SK-N-DZ (cell line): ENCODE measurements at places on chromosomes 5 and 9.

DNA sequence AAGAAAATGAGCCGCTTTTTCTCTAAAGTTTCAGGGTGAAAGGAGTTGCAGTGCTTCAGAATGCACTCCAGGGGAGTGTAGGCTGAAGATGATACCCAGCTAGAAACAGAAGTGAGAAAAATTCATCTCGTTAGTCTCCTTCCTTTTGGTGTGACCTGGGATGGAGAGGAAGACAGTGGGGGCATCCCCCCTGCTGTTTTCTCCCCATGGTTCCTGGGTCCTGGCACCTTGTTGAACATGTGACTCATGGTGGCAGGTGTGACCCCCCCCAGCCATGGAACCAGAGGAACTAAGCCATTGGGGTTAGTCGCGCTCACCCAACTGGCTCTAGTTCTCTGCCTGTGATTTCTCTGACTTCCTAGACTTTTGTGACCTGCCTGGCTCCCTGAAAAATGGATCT is 424.6 kb downstream of the CSNK1G3 start:
- DNase-seq = no peak

DNA sequence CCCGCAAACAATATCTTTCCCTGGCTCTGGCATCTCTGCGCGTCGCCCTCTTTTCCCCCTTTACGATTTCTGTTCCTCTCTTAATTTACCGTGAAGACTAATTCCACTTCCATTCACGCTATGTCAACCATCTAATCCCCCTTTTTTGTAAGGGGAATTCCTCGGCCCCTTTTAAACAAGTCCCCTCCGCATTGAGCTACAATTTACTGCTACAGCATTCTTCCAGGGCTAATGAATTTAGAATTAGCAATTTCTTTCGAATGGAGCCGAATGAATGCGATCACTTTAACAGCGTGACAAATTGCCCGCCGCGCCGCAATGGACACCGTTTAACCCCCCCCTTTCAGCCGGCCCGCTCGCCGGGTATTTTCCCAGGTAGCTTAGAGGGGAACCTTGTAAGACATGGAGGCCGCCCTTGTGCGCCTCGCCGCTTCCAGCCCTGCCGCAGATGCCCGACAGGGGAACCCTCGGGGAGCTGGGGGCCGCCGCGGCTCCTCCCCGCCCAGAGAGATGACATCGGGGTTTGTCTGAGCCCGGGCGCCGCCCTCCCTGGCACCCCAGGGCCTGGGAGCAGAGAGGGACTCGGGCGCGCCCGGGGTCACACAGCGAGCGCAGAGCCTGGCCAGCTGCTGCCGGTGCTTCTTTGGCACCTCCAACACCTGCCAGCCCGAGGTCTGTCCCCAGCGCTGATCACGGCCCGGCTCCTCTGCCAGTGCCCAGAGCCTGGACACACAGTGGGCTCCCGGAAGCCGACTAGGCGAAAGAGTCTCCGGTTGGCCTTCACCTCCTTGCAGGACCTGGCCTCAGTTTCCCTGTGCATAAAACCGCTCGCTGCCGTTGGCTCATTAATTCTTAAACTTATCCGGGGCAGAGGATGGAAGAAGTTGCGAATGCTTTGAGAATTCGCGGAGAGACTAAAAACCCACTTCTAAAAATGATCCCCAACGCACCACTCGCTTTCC is 1.3 kb downstream of the PRDM12 start:
- DNase-seq = no peak

DNA sequence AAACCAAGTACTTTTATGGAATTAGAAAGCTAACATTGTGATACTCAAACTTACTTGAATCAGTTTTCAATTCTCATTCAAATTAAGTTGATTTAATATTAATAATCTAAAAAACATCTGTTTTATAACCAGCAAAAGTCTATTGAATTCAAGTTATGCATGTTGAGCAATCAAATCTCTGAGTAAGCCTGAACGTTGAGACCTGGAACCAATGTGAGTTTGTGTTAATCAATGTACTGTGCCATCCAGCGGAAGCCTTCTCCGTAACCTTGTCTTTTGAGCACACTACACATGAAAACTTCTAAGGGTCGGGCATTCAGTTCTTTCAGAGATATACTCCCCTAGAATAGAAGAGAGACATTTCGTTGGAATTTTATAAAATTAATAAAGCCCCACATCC is 25.9 kb downstream of the SAR1B start:
- DNase-seq = no peak

GRCh38 chr5:112374356-112374755 is 44.7 kb downstream of the EPB41L4A start:
- no peak for DNase-seq

- peak; percentile 53 for DNase-seq
These were observed 21.1 kb downstream of the VCP start for GRCh38 chr9:35051069-35051967.

DNA sequence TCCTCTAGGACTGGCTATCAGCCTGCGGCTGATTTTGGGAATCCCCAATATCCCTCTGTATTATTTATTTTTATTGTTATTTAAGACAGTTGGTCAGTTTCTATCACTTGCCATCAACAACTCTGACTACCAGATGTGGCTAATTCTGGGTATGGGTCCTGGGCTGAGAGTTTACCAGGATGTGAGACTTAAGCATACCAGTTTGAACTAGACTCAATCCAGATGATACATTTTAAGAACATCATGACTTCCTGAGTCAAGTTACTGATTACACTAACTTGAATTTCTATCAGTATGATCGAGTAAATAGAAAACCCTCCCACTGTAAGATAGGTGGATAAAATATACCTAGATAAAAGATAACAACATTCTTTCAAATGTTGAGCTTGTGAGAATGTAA is 634.0 kb downstream of the MAT2B start:
- no peak for DNase-seq

DNA sequence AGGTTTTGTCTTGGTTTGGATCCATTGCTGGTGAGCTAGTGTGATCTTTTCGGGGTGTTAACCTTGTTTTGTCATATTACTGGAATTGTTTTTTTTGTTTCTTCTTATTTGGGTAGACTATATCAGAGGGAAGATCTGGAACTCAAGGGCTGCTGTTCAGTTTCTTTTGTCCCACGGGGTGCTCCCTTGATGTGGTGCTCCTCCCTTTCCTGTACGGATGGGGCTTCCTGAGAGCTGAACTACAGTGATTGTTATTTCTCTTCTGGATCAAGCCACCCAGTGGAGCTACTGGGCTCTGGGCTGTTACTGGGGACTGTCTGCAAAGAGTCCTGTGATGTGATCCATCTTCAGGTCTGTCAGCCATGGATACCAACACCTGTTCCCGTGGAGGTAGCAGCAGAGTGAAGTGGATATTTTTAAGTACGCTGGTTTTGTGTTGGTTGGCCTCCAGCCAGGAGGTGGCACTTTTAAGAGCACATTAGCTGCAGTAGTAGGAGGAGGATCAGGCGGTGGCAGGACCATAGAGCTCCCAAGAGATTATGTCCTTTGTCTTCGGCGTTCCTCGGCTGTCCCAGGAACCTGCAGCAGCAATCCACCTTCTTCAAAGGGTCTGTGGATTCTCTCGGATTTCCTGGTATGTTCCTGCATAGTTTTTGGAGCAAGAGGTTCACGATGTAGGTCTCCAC is 27.2 kb downstream of the SCAMP1 start:
- DNase-seq = no peak

GRCh38 chr5:155451106-155451505 is 437.6 kb downstream of the KIF4B start:
- DNase-seq = no peak

- no peak for DNase-seq
These were observed 178.4 kb downstream of the MPDZ start for GRCh38 chr9:13100914-13101572.

DNA sequence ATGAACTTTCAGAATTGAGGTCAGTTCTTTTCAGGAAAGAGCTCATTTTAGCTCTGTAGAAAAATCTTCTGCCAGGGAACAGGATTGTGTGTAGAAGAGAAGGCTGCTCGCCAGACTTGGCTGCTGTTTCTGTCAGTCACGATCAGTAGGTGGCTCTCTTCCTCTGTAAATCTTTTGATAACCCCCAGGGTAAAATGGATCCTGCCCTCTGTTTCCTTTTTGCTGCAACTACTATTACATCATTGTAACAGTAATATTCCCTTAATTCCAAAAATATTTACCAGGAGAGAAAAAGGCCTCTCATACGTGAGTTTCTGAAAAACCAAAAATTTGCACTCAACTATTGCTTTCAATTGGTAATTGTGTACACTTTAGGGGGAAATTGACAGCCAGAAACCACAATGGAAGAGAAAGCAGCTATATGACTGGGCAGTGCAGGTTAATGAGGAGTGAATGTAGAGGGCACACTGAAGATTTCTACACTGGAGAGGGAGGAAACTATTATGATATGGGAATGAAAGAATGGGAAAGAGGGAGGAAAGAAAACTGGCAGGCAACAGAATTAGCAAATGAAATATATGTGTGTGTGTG is 12.3 kb downstream of the IFNA21 start:
- DNase-seq = no peak

GRCh38 chr9:124654431-124654830 is 116.7 kb downstream of the NR6A1 start:
- DNase-seq = no peak

GRCh38 chr5:151469992-151470391 is 22.6 kb downstream of the SLC36A1 start:
- no peak for DNase-seq

DNA sequence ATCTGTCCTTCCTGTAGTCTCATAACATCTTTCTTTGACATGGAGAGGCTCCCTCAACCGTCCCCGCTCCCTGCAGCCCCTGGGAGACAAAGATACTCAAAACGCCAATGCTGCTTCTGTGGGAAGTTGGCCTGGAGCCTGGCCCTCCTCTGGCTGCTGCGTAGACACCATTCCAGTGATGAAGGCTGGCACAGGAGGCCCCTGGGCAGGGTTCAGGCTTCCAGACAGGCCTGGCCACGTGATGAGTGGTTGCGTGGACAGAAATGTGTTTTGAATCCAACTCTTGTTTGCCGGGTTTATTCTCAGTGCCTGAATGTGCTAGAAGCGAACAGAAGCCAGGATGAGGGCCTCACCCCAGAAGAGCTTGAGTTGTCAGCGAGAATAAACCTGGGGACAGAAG is 43.2 kb upstream of the NKX2-5 start:
- no peak for DNase-seq

GRCh38 chr9:97904725-97905124 is 17.6 kb downstream of the TRMO start:
- no peak for DNase-seq

GRCh38 chr5:149435015-149435376 is 55.9 kb upstream of the IL17B start:
- DNase-seq = no peak
